ENCODE measurements at places on chromosomes 13 and 19. TPM values are rescaled to one million over a fixed set of nuclear protein-coding genes. Genes with fewer than 3 reads are reported as not detected.

The SERPINE3 gene
- not detected for total RNA-seq

The BABAM1 gene
- 96.1 TPM for total RNA-seq

The EID2B gene
- total RNA-seq = 4.5 TPM

The PLIN4 gene
- total RNA-seq = 0.05 TPM

- no peak for DNase-seq
Measured at GRCh38 chr19:10612499-10613119, 12.7 kb upstream of the SLC44A2 start.

- DNase-seq = peak; percentile 53
Measured at GRCh38 chr19:55005684-55006488, 32.2 kb downstream of the GP6 start.

- DNase-seq = no peak
Measured at GRCh38 chr19:50490991-50491472, 14.4 kb upstream of the GARIN5A start.

DNA sequence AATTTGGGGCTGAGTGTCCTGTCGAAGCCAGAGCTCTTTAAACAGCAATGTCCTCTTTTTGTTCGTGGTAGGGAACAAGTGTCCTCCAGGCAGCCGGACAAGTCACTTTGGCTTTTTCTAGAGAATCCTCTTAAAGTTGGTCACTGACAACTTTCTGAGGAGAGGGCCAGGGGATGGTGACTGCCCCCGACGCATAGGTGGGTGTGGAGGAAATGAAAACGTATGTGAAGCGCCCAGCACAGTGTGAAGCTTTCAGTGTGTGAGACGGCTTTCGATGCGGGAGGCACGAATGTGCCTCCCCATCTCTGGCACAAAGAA lies 45.8 kb upstream of the ZNF536 start:
- DNase-seq = no peak

DNA sequence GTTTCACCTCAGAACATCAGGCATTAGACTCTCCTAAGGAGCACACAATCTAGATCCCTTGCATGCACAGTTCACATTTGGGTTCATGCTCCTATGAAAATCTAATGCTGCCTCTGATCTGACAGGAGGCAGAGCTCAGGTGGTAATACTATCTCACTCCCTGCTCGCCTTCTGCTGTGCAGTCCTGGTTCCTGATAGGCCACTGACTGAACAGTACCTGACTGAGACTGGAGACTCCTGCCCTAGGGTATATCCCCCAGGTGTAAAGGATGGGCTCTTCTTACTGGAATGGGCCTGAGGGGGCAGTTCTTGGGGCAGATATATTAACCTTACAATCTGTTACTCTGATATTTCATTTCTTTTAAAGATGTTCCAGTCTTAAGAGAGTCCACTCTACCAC lies 6.3 kb downstream of the OBI1 start:
- DNase-seq = no peak

DNA sequence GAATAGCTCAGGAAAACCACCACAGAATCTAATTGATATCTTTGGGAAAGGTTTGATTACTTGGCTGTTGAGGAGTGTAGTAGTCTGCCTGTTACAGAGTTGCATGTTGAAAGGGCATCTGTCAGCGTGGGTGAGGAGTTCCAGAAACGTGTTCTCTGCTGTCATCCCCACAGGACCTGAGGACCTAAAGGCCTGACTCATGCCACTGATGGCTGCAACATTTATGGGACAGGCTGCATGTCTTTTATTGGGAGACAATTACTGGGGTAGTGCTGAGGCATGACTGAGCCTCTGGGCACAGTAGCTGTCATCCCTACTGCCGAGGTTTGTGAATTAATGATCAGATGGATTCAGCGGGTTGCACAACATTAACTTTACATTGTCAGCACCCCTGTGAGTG lies 525.9 kb downstream of the GPC6 start:
- no peak for DNase-seq

- DNase-seq = no peak
Measured at GRCh38 chr19:1084024-1084868, 10.9 kb downstream of the POLR2E start.

- DNase-seq = no peak
Measured at GRCh38 chr19:54791476-54791875, 11.9 kb upstream of the KIR2DL4 start.
